Liver (tissue), 10 donors: ENCODE measurements at places on chromosomes 5 and 9. TPM values are rescaled to one million over a fixed set of nuclear protein-coding genes. Genes with fewer than 3 reads are reported as not detected.

Gene RMI1
- total RNA-seq, result 5.4 TPM

GRCh38 chr5:174344335-174344734 lies 298.8 kb downstream of the NSG2 start:
- H3K27ac ChIP-seq, result no peak overlapping the region
- no peak overlapping the region for H3K4me3 ChIP-seq
- H3K27me3 ChIP-seq, result no peaks in the 10 kb centered on the region
- no peak for DNase-seq

DNA sequence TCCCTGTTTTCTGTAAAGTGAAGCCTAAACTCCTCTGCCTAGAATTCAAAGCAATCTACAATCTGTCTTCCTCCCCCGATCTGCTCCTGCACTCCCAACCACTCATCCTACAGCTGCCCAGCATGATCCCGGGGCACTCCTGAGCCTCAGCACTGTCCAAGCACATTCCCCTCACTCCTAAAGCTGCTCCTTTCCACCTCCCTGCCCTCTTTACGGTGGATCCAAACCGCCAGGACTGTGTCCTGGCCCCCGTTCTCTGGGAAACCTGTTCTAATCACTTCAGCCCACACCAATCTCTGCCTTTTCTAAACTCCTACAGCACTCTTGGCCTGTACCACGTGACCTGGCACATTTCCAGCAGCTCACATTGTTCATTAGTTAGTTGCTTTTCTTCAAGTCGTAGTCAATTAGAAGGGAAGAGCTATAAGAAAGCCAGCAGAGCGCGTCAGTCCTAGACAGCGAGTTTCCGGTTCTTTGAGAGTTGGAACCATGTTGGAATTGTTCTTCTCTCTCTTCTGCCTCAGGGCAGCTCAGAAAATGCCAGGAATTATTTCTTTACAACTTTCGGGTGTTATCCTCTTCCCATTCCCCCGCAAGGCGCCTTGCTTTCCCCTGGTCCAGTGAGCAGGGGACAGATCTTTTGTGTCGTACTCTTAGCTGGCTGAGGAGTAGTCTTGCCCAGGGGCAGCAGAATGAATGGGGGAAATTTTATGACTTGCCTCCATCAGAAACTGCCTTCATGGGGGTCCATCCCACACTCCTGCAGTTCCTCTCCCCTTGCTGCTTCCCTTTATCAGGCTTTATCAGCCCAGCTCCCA lies 60.7 kb downstream of the NRG2 start:
- H3K27me3 ChIP-seq, result peaks cover 2% of the 10 kb centered on the region
- no peak for DNase-seq
- no peaks in the 10 kb centered on the region for H3K36me3 ChIP-seq

- H3K4me1 ChIP-seq, result peaks cover 2% of the 10 kb centered on the region
- H3K36me3 ChIP-seq, result no peaks in the 10 kb centered on the region
- H3K4me3 ChIP-seq, result no peak overlapping the region
- no peak for DNase-seq
These were observed 118.0 kb downstream of the PRKACG start for GRCh38 chr9:68895741-68896478.

Gene GAS1
- 1.1 TPM for total RNA-seq
